ENCODE measurements at places on chromosomes 3 and 15.

GRCh38 chr3:67688231-67688630 lies 33.8 kb upstream of the SUCLG2 start:
- DNase-seq, result no peak

DNA sequence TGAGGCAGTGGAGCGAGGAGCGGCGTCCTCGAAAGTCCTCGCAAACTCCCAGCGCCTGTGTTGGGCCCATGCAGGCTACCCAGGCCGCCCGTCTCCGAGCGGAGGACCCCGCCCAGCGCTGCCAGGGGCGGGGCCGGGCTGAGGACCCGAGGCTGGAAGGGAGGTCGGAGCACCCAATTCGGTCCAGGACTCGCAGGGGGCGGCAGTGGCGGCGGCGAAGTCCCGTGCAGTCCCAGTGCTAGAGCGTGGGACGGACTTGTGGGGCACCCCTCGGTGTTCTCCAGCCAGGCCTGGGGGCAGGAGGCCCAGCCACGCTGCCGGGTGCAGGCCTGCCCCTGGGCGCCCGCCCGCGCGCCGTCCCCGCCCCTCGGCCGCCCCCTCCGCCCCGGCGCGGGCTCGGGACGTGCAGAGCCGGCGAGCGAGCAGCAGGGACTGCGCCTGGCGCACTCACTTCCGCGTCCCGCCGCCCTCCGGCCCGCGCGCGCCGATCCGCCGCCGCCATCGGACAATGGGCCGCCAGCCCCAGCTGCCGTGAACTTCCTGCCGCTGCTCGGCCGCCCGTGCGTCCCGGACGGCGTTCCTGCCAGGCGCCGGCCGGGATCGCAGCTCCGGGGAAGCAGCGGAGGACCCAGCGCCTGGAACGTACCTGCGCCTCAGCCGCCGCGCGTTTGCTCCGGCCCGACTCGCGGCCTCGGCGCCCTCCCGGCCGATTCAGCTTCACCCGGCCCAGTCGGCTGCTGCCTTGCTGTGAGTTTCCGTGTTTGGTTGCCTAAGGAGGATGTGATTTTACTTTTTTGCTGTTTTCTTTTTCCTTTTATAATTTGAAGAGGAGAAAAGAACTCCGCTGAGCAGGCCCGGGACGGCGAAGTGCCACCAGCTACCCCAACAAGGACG lies 596 bp upstream of the LIMD1 start:
- no peak for DNase-seq

DNA sequence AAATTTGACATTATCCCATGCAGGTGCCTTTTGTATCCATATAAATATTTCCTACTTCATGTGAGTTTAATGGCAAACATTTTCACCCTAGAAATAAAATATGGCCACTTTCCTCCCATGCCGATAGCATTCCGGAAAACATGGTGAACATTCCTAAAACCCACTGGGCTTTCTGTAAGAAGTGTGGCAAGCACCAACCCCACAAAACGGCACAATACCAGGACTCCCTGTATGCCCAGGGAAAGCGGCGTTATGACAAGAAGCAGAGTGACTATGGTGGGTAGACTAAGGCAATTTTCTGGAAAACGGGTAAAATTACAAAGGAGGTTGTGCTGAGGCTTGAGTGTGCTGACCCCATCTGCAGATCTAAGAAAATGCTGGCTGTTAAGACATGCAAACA lies 7.6 kb downstream of the ANXA2 start:
- DNase-seq, result no peak

GRCh38 chr3:126084768-126085180 lies 850 bp upstream of the SLC41A3 start:
- DNase-seq, result no peak

DNA sequence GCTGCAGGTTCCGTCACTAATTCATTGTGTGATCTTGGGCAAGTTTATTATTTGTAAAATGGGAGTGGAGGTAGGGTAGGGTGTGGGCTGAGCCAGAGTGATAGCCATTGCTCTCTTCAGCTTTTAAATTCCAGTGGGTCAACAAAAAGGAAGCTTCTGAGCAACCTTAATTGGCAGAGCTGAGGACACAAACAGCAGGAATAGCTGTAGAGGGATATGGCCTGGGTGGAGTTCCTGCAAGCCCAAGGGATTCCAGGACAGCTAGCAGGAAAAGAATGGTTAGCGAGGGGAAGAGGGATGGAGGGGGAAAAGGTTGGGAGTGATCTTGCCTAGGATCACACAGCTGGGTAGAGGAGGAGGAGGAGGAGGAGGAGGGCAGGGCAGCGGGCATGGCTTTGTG lies 11.4 kb downstream of the CCK start:
- no peak for DNase-seq

DNA sequence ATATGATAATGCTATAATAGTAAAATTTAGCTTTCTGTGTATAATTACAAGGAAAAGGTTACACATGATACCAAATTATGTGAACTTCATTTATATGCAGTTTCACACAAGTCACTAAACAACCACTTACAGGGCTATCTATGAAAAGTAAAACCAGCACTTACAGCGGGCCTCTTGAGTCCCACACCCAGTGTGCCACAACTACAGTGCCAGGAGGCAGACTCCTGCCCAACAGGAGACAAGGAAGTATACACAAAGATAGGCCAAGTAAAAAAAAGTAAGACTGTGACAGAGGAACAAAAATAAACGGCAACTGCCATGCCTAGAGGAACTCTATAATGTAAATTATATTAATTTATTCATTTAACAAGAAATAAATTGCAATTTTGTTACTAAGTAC lies 53.4 kb upstream of the NEK10 start:
- no peak for DNase-seq

- no peak for DNase-seq
These were observed 136.8 kb downstream of the ANO10 start for GRCh38 chr3:43484926-43485488.

- DNase-seq, result no peak
These were observed 5.7 kb downstream of the MAN2C1 start for GRCh38 chr15:75362642-75363249.

DNA sequence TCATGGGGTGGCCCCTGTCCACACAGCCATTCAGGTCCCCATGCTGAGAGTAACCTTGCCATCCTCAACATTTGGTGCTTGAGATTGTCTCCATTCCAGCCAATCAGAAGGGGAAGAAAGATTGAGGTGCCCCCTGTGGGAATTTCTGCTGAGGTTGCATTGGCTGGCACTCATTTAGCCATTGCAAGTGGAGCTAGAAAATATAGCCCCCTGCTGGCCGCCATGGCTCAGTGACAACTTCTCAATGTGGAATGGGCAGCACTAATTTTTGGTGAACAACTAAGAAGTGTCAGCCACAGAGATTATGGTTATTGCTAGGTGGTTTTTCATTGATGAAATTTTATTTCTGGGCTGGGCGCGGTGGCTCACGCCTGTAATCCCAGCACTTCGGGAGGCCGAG lies 22.0 kb downstream of the COL6A6 start:
- DNase-seq, result no peak

GRCh38 chr3:4245671-4246070 lies 57.5 kb upstream of the SETMAR start:
- DNase-seq, result no peak

- DNase-seq, result no peak
These were observed at the start of gene ZMYND10 for GRCh38 chr3:50345586-50346234. TSS of gene ZMYND10 (minus strand) at chr3:50345732. CDS start at chr3:50345579, 153 bp downstream.

DNA sequence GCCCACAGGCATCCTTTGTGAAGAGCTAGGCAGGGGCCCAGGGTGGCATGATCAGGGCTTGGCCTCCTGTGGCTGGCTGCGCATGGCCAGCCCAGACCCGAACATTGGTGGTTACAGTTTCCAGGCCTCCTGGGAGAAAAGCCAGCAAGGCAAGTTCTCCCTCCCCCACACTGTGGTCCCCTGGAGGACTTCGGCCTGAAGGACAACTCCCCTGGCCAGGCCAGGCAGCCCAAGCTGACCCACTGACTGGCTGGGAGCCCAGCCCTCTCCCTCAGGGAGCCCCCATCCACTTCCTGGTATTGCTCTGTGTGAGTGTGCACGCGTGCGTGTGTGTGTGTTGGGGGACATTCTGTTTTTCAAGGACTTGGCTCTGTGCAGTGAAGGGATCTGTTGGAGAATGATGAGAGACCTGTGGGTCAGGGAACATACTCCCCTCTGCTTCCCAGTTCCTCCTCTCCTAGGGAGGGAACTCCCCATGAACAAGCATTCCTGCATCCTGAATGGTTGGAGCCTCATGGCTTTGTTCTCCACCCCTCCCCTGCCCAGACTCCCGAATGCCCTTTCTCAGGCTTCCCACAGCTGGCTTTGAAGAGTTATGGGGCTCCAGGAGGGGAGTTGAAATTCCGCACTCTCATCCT lies 29.5 kb downstream of the CORO2B start:
- no peak for DNase-seq

DNA sequence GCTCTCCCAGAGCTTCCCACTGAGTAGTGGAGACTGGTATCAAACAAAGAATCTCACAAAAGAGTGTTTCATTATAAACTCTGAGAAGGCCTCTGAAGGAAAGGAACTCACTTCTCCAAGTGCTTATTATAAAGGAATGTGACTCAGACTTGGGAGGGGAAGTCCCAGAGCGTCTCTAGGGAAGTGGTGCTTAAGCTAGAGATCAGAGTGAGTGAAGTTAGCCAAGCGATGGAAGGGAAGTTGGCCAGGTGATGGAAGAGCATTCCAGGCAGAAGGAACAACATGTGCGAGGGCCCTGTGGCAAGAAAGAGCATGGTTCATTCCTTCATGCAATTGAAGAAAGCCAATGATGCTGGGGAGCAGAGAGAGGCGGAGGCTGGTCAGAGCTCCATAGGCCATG lies 2.3 kb downstream of the XYLB start:
- no peak for DNase-seq

DNA sequence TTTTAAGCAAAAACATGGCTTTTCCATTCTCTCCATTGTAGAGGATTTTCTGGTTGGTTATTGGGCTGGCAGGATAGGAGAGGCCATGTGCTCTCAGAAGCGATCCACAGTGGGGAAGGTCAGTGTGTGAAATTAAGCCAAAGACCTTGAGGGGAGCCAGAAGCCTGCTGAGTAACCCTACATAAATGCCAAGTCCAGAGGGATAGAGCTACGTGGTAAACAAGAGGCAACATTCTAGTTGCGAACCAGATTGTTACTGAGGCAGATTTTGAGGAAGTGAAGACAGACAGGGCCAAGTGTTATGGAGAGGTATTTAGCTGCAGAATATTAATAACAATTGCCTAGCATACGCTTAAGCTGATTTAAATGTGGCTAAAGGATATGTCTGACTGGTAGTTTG lies 592.8 kb upstream of the GBE1 start:
- no peak for DNase-seq

GRCh38 chr3:158768881-158769543 lies 32.8 kb upstream of the MFSD1 start:
- peak; percentile 89 for DNase-seq

GRCh38 chr3:55659701-55660100 lies 172.6 kb upstream of the WNT5A start:
- DNase-seq, result no peak

GRCh38 chr3:133765256-133765655 lies 19.1 kb downstream of the TF start:
- no peak for DNase-seq

DNA sequence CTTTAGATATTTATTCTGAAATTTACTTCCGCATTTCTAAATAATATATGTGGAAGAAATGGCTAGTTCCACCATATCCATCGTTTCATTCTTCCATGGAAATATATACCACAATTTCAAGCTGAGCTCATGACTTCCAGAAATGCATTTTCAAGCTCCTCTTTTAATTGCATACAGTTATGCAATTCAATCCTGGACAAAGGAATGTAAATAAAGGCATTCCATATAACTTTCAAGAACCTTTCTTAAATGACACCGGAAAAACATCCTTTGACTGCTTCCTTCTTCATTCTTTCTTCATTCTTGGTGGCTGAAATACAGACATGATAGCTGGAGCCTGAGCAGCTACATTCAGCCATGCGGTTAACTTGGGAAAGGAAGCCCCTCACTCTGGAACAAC lies 185.2 kb upstream of the GADL1 start:
- DNase-seq, result no peak

GRCh38 chr3:84536916-84537315 lies 421.9 kb upstream of the CADM2 start:
- DNase-seq, result no peak

- no peak for DNase-seq
These were observed 99.7 kb upstream of the DAZL start for GRCh38 chr3:16704941-16705340.

DNA sequence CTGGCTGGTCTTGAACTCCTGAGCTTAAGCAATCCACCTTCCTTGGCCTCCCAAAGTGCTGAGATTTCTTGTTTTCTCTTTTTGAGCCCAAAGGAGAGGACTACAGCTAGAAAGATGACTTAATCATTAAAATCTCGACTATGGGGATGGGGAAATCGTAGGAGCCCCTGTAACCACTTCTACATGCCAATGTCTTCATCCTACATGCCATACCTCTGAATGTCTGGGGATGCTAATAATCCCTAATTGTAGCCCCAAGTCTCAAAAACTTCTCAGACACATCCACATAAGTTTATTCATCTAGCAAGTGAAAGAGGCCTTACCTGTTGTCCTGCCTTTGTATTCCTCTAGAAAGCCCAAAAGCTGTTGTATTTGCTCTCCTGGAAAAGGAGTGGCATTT lies 3.7 kb upstream of the RHOV start:
- no peak for DNase-seq

DNA sequence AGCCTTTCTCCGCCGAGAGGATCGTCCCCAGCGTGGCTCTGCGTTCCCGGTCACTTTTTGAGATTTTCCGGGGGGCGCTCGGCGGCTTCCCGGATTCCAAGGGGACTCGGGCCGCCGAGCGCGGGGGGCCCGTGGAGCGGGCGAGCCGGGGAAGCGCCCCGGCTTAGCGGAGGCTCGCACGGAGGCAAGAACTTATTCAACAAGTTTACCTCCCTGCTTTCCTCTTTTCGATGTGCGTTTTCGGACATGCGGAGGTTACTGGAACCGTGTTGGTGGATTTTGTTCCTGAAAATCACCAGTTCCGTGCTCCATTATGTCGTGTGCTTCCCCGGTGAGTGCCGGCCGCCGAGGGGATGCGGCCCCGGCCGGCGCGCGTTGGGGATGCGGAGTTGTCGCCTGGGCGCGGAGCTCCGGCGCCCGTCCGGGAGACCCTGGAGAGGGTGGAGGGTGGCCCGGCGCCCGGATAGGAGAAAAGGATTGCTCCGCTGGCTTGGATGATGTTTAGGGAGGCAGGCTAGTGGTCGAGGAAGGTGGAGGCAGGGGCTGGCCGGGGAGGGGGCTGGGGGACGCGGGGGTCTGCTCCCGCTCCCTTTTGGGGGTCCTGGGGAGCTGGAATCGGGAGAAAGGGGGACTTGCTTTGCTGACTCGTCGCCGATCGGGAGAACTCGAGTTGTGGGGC lies 810 bp downstream of the PTPRG start:
- no peak for DNase-seq

DNA sequence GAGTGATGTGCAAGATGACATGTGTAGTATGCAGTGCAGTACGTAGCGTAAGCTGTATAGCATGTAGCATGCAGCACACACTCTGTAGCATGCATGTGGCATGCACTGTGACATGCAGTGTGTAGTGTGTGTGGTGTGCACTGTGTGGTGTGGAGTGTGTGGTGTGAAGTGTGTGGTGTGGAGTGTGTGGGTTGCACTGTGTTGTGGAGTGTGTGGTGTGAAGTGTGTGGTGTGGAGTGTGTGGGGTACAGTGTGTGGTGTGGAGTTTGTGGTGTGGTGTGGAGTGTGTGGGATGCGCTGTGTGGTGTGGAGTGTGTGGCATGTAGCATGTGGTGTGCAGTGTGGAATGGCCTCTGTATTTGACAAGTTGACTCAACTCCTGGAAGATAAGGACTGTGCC lies 39.2 kb downstream of the ROPN1B start:
- DNase-seq, result no peak

GRCh38 chr3:141659821-141660613 lies 78.1 kb upstream of the RNF7 start:
- no peak for DNase-seq

Data from AG09309 (cell line).